Non-pigmented ciliary epithelial cell (primary cell): ENCODE measurements at places on chromosomes 2 and 18.

DNA sequence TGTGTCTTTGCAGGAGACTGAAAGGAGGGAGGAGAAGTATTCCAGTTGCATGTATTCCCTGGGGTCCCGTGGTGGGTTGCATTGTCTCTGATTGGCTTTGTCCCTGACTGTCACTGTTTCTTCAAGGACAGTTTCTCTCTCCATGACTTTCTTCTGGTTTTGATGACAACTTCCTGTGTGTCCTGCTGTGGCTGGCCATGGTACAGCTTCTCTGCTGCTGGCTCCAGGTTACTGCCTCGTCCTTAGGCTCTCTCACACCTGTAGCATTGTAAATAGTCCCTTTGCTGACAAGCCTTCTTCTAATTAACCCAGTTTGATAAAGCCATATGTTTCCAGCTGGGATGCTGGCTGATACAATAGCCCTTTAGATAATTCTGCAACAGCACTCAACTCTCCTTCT lies 129.0 kb downstream of the LPIN1 start:
- no peak for DNase-seq

DNA sequence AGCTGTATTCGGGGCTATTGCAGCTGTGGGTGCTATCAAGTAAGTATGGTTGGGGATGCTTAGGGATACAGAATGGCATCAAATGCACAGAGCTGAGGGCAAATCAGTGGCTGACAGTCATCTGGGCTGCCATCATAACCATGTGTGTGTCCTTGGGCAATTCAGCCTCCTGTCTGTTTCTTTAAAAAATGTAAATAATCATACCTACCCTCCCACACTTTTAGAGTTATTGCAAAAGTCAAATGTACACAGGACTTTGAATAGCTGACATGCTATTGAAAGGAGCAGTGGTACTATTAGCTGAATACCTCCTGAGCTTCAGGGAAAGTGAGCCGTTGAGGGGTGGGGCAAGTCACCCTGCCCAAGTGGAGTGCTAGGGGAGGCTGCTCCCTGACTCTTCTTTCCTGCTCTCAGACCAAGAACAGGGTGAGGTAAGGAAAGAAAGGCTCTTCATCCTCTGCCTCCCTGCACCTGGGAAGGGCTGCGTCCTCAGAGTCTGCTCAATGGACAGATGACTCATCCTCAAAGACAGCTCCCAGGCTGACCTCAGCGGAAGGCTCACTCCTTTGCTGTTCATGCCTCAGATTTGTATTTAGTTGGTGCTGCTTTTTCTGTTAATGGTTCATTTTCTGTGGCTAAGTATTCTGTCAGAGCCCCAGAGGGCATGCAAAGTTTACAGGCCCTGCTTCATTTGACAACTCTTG lies 54.9 kb upstream of the BZW1 start:
- peak; percentile 69 for DNase-seq

- DNase-seq = no peak
Observed at GRCh38 chr18:11752116-11752911, 63.2 kb downstream of the GNAL start.

GRCh38 chr2:170405326-170405725 lies 227.4 kb downstream of the MYO3B start:
- no peak for DNase-seq

- DNase-seq = no peak
Observed at GRCh38 chr2:12262681-12263436, 453.9 kb upstream of the TRIB2 start.

GRCh38 chr2:150538651-150539201 lies 51.3 kb upstream of the RND3 start:
- DNase-seq = no peak
